ENCODE measurements at places on chromosomes 7 and 10. TPM values are rescaled to one million over a fixed set of nuclear protein-coding genes. Genes with fewer than 3 reads are reported as not detected.

FGFBP3 gene
- 0.44 TPM for total RNA-seq

EBF3 gene
- total RNA-seq = 5.2 TPM

PRKCQ gene
- total RNA-seq = 76.3 TPM

CEP55 gene
- 0.10 TPM for total RNA-seq

SPDYE2 gene
- total RNA-seq = not detected

TMEM72 gene
- not detected for total RNA-seq

ATRNL1 gene
- 5.6 TPM for total RNA-seq

PLCE1 gene
- total RNA-seq = 7.5 TPM

C10orf71 gene
- 356 TPM for total RNA-seq

CACNA2D1 gene
- 114 TPM for total RNA-seq
